ENCODE measurements at places on chromosomes 4 and X.

DNA sequence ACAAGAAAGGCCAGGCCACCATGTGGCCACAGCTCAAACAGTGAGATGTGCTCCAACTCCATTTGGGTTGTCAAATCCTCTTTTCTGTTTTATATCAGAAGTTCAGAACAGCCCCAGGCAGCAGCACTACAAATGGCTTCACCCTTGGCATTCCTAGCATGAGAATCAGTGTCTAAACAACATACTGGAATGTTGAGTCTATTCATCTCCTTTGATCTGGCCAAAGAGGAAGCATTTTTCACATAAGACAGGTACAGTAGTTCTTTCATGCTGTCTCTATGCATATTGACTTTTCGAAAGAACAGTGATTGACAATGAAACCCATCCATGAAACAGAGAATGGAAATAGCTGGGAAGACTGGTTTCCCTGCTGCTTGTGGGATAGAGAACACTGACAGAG lies 289.5 kb downstream of the USP46 start:
- no peak for DNase-seq

DNA sequence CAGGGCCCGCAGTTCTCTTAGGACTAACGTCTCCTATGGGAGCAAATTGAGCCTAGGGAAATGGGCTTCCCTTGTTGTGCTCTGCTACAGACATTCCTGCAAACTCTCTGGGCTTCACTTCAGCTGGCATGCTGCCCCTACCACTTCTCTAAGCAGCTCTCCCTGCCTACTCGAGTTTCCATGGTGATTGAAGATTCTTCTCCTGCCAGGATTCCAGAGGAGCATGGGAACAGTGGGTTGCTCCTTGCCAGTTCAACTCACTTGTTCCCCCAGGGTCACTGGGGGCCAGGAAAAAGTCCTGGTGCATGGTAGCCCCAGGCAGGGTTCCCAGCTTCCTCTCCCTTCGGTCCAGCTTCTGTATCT lies 21.1 kb upstream of the WDR17 start:
- DNase-seq: no peak

- no peak for DNase-seq
Observed at GRCh38 chr4:141387299-141387698, 166.6 kb downstream of the ZNF330 start.

- no peak for DNase-seq
Observed at GRCh38 chr4:36363024-36363423, 81.6 kb downstream of the DTHD1 start.

DNA sequence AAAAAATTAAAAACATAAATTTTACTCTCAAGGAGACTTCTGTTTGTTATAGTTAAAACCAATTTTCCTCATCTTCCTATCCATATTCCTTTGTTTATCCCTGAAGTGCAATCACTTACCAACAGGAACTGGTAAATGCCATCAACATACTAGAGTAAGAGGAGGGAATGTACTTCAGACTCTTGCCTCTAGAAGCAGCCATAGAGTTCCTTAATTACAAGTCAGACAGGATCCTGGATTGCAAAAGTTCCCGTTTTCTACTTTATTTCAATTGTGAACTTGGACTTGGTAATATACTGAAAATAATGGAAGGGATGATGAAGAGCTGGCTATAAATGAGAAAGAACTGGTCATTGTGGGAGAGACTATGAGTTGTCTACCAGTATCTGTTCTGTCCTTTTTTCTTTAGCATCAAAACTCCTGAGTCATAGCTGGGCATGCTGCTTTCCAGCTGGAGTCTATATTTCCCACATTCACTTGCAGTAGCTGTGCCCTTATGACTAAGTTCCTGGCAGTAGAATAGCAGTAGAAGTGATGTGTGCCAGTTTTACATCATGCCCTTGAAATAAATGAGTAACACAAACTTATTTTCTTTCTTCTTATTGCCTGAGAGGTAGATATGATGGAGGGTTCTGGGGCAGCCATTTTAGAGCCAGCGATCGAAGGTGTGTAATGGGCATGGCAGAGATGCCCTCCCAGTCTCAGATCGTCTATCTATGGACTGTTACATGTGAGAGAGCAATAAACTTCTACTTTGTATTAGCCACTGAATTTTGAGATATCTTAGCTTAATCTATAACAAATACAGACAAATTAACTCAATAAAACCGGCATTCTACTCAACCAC lies 26.8 kb upstream of the SPARCL1 start:
- peak; percentile 12 for DNase-seq

DNA sequence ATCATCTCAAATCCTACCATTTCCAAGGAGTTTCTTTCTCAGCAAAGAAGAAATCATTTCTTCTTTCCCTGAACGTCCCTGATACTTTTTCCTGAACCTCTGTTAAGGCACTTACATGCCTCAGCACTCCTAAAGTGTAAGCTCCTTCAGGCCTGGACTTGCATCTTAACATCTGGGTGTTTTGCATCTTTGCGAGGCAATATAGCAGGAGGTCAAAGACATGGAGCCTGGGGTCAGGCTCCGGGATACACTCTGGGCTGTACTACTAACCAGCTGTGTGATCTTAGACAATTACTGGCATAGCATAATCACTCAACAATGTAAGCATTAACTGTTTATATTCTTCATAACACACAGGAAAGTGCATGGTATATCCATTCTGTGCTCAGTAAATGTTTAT lies 275.5 kb upstream of the BOD1L1 start:
- no peak for DNase-seq

GRCh38 chr4:84498203-84498934 lies 723 bp downstream of the NKX6-1 start:
- no peak for DNase-seq

DNA sequence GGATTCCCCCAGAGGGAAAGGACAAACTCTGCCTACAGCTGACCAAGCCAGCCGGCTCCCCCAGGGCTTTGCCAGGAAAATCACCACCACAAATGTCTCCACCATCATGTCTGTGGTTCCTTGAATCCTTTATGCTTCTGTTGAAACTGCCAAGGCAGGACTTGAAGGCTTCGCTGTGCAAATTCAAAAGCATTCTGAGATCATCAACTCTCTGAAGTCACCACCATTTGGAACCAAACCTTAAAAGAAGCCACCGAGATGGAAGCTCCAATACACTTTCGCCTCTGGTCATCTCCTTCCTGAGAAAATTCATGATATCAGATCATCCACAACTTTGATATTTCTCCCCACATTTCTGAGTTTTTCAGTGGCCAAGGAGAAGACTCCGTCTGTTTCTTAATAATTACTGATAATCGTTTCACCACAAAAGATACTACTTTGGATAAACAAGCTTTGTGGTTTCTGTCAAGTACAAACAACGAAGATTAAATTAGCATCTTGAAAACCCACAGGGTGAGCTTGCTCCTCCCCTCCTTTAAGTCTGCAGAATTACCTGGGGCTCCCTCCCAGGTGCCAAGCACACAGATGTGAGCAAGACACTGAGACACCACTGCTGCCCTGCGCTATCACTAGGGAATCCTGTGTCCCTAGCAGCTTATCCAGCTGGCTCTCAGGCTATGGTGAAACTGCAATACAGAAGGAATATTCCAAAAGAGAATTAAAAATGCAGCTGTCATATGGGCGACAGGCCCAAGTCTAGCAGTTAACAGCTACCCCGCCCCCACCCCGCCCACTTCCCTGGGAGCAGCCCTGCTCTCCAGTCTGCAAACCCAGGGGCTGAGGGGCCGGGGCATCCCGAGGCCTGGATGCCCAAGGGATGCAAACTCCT lies 125.0 kb upstream of the TBL1X start:
- DNase-seq: no peak

DNA sequence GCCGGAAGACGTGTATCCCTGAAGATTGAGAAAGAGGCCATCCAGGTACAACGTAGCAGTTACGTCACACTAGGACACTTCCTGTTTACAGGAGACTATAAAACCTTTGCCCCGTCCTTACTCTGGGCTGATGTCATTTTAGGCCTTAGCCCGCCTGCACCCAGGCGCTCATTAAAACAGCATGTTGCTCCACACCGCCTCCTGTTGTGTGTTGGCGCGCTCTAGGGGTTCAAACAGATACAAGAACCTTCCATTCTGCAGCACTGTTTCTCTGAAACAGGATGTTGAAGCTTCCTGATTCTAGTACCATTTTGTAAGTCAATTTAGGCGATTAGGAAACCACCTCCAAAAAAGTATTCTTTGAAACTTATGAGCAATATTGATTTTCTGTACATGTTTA lies 722.1 kb downstream of the PCDH7 start:
- DNase-seq: no peak

GRCh38 chr4:140581078-140581477 lies 12.3 kb upstream of the UCP1 start:
- DNase-seq: no peak

DNA sequence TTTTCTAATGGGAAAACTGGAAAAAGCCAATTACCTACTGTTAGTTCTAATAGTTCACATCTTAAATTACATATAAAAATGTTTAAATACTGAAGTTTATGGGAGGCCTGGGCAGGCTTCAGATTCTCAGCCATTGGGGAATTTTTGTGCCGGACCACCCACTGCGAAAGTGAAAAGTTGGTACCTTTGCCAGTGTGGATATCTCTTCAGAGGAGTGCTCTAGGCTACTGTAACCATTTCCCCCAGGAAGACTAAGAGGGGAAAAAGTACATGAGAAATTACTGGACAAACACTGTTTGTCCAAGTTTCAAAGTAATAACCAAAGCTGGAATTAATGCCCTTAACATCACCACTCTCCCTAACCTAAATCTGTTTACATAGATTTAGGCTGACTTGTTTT lies 20.8 kb downstream of the PITX2 start:
- DNase-seq: no peak

DNA sequence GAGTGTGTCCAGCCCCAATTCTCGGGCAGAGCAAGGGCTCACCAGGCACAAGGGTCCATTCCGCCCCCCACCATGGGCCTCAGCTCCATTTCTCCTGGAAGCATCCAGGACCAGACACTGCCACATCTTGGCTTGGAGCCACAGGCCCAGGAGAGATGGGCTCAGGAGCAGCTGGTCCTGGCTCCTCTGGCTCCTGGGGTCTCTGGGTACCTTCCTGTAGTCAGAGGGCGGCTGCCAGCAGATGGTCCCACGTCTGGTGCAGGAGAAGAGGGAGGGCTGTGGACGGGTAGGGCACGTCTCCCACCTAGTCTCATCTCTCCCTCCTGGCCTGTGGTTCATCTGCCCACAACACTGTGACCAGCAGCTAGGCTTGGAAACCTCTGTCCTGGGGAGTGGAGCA lies 8.0 kb downstream of the ATP2B3 start:
- no peak for DNase-seq

DNA sequence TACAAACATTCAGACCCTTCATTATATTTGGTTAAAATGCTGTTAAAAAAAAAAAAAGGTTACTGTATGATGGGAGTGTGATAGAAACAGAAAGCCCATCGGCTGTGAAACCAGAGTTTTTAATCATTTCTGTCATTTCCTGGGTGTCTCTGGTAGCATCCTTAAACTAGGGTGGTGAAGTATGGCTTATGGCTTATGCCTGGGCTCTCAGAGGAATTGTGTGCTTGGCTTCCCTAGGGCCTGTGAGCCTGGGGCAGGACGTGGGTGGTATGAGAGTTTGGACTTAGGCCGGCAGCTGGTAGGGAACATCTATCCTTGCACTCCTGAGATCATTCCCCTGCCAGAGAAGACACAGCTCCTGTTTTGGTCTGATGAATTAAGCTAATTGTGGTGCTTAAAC lies 52.2 kb downstream of the DCUN1D4 start:
- no peak for DNase-seq

DNA sequence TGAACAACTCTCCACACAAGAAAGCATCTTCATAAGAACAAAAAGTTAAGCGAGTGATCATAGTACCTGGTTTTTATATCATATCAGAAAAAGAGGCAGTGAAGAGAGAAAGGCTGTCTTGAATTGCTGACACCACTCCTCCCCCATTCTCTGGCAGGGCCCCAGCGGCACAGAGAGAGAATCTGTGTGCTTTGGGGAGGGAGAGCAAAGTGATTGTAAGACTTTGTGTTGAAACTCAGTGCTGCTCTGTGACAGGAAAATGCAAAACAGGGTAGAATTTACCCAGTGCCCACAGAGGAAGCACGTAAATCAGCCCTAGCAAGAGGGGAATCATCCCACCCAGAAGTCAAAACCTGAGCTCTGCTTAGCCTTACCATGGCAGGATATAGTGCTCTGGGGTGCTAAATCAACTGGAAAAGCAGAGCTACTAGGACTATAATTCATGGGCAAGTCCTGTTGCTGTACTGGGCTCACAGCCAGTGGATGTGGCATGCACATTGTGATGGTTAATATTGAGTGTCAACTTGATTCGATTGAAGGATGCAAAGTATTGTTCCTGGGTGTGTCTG lies 174.6 kb downstream of the PRR32 start:
- no peak for DNase-seq

- peak; percentile 50 for DNase-seq
Observed at GRCh38 chrX:44344194-44344593, 722 bp upstream of the EFHC2 start.

- DNase-seq: no peak
Observed at GRCh38 chr4:156790866-156791265, 180.7 kb downstream of the PDGFC start.

- no peak for DNase-seq
Observed at GRCh38 chr4:152176627-152177214, 359.2 kb downstream of the FBXW7 start.

DNA sequence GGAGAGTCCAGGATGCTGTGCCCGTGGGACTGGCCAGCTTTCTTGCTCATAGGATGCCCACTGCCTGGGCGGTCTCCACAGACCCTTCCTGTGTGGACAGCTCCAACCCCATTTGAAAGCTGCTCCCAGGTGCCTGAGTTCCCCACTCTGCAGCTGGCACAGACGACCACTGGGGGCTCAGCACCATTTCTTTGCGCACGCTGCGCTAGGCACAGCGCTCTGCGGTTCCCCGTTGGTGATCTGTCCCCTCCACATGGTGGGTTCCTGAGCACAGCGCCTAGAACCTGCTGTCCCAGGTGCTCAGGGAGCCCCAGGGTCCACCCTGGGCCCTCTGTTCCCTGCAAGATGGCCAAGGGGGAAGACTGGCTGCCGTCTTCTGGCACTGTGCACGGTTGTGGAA lies 45.4 kb upstream of the AFAP1 start:
- DNase-seq: no peak

- DNase-seq: no peak
Observed at GRCh38 chr4:94995684-94996394, 238.1 kb downstream of the BMPR1B start.

- DNase-seq: peak; percentile 43
Observed at GRCh38 chr4:108080747-108081146, 88.0 kb downstream of the LEF1 start.

DNA sequence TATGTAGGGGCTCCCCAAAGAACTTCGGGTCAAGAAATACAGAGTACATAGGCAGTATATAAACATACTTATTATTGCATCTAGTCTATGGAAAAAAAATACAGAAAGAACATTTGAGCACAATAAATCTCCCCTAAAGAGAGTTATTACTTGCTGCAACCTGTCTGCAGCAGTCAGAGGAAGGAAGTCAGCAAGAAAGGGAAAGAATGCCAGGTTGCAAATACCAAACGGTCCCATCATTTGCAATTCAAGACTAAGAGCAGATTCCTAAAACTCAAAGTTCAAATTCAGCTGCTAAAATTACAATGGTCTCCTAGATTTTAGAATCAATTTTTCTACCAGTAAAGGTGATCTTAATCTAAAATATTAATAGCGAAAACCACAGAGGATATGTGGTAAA lies 236.2 kb upstream of the NUDT6 start:
- no peak for DNase-seq
